Heart right ventricle (tissue), 16 donors: ENCODE measurements at places on chromosomes 1 and 21. TPM values are rescaled to one million over a fixed set of nuclear protein-coding genes. Genes with fewer than 3 reads are reported as not detected.
A peak's percentile ranks its signal among the peaks of the same experiment; 100 is the strongest.

DNA sequence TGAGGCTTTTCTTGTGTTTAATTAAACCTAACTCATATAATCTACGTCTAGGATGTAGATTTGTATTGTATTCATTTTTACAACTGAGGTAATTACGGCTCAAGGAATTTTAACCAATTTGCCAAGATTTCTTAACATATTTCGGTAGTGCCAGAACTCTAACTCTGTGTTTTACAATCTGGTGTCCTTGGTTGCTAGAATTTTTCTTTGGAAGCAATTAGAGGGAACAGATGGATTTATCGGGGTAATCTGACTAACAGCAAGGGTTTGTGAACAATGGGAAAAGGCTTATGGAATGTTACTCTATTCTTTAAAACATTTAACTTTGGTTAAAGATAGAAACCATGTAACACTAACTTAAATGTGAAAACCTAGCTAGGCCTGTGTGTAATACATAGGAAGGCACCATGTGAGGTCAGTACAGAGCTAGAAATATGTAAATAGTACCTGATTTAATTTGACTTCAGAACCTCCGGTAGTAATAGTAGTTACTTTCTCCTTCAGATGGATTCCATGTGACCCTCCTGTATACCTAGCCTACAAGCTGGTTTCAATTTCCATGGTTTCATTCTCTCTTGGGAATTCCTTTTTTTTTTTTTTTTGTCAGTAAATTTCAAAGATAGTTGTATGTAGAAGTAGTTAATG, 1.2 kb downstream of the MTF2 start:
- no peak for DNase-seq
- peak overlapping the region; percentile 91 for H3K4me3 ChIP-seq
- peaks cover 18% of the 10 kb centered on the region for H3K36me3 ChIP-seq
- H3K4me1 ChIP-seq: peaks cover 40% of the 10 kb centered on the region
- no peaks in the 10 kb centered on the region for H3K27me3 ChIP-seq
- peak overlapping the region; percentile 85 for H3K27ac ChIP-seq

DNA sequence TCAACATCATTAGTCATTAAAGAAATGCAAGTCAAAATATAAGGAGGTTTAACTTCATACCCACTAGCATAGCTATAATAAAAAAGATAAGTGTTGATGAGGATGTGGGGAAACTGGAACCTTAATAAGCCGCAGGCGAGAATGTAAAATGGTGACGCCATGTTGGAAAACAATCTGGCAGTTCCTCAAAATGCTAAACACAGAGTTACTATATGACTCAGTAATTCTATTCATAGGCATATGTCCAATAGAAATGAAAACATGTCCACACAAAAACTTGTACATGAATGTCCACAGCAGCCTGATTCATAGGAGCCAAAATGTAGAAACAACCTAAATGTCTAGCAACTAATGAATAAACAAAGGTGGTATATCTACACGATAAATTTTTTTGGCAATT, 23.2 kb downstream of the DDX59 start:
- no peak overlapping the region for H3K4me3 ChIP-seq
- peaks cover 18% of the 10 kb centered on the region for H3K36me3 ChIP-seq
- no peaks in the 10 kb centered on the region for H3K4me1 ChIP-seq
- H3K27me3 ChIP-seq: no peaks in the 10 kb centered on the region
- no peak for DNase-seq

Gene FLAD1
- total RNA-seq: 20.1 TPM

Gene FMO5
- total RNA-seq: 0.43 TPM

DNA sequence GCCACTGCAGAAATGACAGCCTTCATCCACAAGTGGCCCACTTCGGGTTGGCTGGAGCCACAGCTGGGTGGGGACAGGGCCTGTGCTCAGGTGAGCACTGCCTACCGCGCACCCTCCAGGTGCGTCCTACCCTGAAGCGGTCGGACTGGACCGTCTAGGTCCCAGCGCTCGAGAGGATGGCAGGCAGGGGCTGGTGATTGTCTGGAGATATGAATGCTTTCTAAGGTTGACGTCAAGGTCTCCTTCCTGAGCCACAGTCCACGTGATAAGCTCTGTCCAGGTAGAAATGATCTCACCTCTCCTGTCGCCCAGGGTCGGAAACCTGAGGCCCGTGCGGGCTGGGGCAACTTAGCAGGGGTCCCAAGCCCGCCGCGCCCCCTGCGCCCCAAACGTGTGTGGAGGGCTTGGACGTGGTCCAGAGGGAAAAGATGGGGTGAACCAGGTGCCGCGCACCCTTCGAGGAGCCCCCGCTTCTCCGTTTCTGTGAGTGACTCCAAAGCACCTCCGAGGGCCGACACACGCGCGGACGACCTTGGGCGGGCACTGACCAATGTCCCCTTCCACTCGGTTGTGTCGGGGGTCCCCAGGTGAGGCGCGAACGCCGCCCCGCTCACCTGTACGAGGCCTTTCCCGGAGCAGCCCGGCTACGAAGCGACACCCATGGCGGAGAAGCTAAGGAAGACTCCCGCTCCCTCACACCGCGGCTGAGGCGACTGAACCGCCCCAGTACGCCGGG, 853 bp upstream of the DOP1B start:
- peaks cover 20% of the 10 kb centered on the region for H3K4me1 ChIP-seq
- no peaks in the 10 kb centered on the region for H3K27me3 ChIP-seq
- no peaks in the 10 kb centered on the region for H3K36me3 ChIP-seq
- no peak for DNase-seq
- H3K4me3 ChIP-seq: peak overlapping the region; percentile 97
- peak overlapping the region; percentile 83 for H3K27ac ChIP-seq

Gene FCRL2
- not detected for total RNA-seq

Gene MCOLN2
- total RNA-seq: not detected

- H3K4me3 ChIP-seq: no peak overlapping the region
- H3K36me3 ChIP-seq: no peaks in the 10 kb centered on the region
- no peak for DNase-seq
These were observed 186.7 kb downstream of the TOMM20 start for GRCh38 chr1:234942012-234942332.

Gene ZNF648
- not detected for total RNA-seq

Gene CD53
- 2.1 TPM for total RNA-seq

- no peaks in the 10 kb centered on the region for H3K4me1 ChIP-seq
- H3K27ac ChIP-seq: no peak overlapping the region
- no peak overlapping the region for H3K4me3 ChIP-seq
- H3K27me3 ChIP-seq: no peaks in the 10 kb centered on the region
- no peaks in the 10 kb centered on the region for H3K36me3 ChIP-seq
- DNase-seq: no peak
These were observed 76.9 kb upstream of the B3GALT5 start for GRCh38 chr21:39535646-39536437.

- no peaks in the 10 kb centered on the region for H3K36me3 ChIP-seq
- no peak overlapping the region for H3K27ac ChIP-seq
- no peak overlapping the region for H3K4me3 ChIP-seq
- H3K4me1 ChIP-seq: no peaks in the 10 kb centered on the region
These were observed 64.8 kb upstream of the WNT4 start for GRCh38 chr1:22207511-22208267.

GRCh38 chr1:159187647-159188374, 16.4 kb downstream of the CADM3 start:
- H3K4me1 ChIP-seq: no peaks in the 10 kb centered on the region
- DNase-seq: no peak
- H3K4me3 ChIP-seq: peak overlapping the region; percentile 12
- H3K27ac ChIP-seq: no peak overlapping the region
- peaks cover 36% of the 10 kb centered on the region for H3K27me3 ChIP-seq

GRCh38 chr1:53645690-53646078, 93.3 kb downstream of the GLIS1 start:
- no peak overlapping the region for H3K4me3 ChIP-seq
- H3K27ac ChIP-seq: no peak overlapping the region
- no peak for DNase-seq
- H3K27me3 ChIP-seq: no peaks in the 10 kb centered on the region
- peaks cover 5% of the 10 kb centered on the region for H3K4me1 ChIP-seq

DNA sequence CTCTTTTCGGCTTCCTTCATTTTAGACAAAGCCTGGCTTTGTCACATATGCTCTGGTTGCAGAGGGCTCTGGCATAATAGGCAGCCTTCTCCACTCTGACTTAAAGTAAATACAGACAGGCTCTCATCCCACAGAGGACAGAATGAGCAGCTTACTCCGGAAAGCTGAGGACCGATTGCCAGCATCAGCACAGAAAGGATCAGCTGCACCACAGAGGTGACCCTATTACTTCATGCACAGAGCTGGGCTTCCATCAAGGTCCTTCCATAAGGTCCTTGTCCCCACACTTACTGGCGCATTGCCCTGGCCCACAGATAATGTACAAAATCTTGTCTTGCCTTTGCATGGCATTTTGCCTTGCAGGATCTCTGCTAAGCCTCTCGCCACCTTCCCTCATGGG, 67.6 kb downstream of the SEC16B start:
- H3K27ac ChIP-seq: no peak overlapping the region
- H3K27me3 ChIP-seq: no peaks in the 10 kb centered on the region
- no peaks in the 10 kb centered on the region for H3K4me1 ChIP-seq
- H3K36me3 ChIP-seq: no peaks in the 10 kb centered on the region
- DNase-seq: no peak

DNA sequence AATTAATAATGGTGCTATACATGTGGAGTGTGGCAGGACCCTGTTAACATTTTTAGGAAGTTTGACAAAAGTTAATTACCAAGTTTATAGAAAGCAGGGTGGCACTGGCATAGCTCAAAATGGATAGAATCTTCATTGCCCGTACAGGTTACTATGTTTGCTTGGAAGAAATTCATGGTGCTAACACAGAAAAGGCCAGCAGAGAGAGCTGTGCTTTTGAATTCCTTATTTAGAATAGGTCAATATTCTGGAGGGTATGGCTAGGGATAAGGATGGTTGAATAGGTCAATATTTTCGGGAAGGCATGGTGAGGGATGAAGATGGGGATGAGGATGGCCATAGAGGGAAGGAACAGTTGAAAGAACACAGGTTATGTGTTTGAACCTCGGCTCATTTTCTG, 345.1 kb downstream of the LMO4 start:
- H3K4me3 ChIP-seq: no peak overlapping the region
- H3K36me3 ChIP-seq: no peaks in the 10 kb centered on the region
- no peaks in the 10 kb centered on the region for H3K27me3 ChIP-seq
- no peaks in the 10 kb centered on the region for H3K4me1 ChIP-seq
- no peak for DNase-seq
- H3K27ac ChIP-seq: no peak overlapping the region

Gene ORC1
- not detected for total RNA-seq

DNA sequence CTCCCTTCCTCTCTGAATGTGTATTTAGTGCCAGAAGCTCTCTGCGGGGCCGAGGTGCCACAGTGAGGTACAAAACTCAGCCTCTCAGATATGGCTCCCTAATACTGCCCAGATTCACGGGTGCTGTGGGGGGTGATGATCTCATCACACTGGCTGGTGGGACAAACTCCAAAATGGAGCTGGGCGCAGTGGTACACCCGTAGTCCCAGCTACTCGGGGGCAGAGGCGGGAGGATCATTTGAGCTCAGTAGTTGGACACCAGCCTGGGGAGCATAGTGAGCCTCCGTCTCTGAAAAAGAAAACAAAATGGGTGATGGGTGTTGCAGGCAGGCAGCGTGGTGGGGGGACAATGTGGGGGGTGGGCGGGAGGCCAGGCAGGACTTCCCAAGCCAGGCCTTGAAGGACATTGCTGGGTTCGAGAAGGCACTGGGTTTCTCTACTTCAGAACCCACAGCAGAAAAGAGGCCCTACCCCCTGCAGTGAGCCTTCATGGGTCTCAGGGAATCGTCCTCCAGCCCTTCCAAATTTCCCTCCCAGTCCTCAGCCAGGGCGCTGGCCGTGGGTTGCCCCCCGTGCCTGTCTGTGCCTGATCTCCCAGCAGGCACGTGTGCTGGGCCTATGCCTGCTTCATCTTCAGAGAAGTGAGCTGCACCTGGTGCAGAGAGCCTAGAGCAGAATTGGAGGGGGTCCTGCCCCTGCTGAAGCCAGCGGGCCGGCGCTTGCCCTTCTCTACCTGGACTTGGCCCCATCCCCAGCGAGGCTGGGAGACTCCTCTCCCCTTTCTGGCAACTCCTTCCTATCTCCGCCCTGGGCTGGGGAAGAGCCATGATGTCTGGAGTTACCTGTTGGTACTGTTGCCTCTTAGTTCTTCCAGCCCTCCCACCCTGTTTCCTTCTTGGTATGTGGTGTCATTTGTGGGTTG, 14.0 kb downstream of the H6PD start:
- H3K4me1 ChIP-seq: peaks cover 71% of the 10 kb centered on the region
- no peak overlapping the region for H3K4me3 ChIP-seq
- no peaks in the 10 kb centered on the region for H3K27me3 ChIP-seq
- peaks cover 23% of the 10 kb centered on the region for H3K36me3 ChIP-seq
- DNase-seq: no peak

Gene KCNJ6
- total RNA-seq: not detected

GRCh38 chr1:239221656-239222055, 164.7 kb upstream of the CHRM3 start:
- H3K36me3 ChIP-seq: no peaks in the 10 kb centered on the region
- no peak for DNase-seq

Gene C1orf198
- 44.2 TPM for total RNA-seq
